Stimulated activated CD8-positive, alpha-beta memory T cell treated with anti-CD3 and anti-CD28 coated beads, Interleukin-12 subunit alpha, Interleukin-12 subunit beta, amount 100 ng/mL, for 4 hours (primary cell): ENCODE measurements at places on chromosomes 1 and 21.

DNA sequence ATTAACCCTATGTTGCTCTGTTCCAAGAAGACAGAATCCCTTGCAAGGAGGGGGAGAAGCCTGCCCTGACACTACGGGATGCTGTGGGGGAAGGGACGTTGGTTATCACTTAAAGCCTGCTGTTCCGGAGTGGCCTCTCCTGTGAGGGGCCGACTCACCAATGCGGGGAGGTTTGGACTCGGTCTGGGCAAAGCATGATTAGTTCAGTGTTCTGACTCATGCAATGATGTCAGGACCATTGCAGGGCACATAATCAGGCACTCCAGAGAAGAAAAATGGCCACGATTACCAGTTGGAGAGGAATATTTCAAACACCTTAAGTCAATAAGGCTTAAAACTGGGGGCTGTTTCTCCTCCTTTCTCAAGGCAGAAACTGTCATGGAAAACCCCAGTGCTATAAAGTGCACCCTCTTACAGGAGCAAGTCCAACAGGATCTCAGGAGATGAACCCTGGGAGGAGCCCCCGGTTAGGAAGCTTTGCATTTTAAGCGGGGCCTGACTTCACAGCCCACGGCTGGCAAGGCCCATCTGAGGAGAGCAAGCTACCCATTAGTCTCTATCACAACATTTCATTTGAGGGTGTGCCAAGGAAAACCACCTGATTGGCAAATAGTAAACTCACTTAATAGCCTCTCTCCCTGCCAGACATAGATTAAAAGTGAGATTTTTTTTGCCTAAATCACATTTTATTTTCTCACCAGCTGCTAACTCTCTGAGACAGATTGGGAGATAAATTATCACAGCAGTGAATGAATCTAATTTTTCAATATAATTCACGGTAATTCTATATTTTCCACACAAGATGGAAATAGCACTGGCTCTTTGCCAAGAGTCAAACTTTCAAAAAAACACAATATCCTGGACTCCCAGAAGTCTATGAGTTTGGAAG lies 202.5 kb downstream of the C1orf94 start:
- DNase-seq = no peak

- DNase-seq = no peak
Measured at GRCh38 chr1:14745001-14745720, 146.7 kb downstream of the KAZN start.

DNA sequence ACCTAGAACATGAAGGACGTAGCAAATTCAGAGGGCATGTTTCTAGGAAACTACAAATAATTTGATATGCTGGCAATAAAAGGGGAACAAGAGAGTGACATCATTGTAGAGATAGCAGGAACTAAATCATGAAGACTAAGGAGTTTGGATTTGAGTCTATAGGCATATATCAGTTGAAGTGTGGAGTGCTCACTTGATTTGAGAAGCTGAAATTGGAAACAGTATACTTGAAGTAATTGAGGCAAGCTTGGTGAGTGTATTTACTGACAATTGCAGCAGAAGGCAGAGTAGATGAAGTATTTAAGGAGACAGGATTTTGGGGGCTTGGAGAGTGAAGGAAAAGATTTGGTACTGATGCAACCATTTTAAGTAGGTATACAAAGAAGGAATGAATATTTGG lies 6.4 kb upstream of the TMCO2 start:
- no peak for DNase-seq

- DNase-seq = no peak
Measured at GRCh38 chr1:30911059-30911954, 2.7 kb upstream of the SDC3 start.

- DNase-seq = no peak
Measured at GRCh38 chr1:37267111-37267835, 207.1 kb upstream of the ZC3H12A start.

DNA sequence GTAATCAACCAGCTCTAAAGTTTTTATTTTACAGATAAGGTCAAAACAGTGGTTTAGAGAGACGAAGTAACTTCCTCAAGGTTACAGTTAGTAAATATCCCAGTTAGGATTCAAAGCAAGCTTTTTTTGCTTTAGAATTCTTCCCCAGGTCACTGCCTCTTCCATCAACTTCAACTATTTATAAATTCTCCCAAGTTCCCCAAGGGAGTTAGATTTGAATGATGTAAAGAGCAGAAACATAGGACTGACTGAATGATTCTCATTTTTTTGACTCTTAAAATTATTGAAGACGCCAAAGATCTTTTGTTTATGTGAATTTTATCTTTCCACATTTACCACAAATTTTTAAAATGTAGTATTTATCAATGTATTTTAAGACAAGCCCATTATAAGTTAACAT lies 4.1 kb downstream of the POGZ start:
- no peak for DNase-seq

GRCh38 chr1:194717941-194718340 lies 1531.5 kb upstream of the B3GALT2 start:
- DNase-seq = no peak

GRCh38 chr1:161013131-161013487 lies 7.8 kb downstream of the F11R start:
- DNase-seq = no peak

DNA sequence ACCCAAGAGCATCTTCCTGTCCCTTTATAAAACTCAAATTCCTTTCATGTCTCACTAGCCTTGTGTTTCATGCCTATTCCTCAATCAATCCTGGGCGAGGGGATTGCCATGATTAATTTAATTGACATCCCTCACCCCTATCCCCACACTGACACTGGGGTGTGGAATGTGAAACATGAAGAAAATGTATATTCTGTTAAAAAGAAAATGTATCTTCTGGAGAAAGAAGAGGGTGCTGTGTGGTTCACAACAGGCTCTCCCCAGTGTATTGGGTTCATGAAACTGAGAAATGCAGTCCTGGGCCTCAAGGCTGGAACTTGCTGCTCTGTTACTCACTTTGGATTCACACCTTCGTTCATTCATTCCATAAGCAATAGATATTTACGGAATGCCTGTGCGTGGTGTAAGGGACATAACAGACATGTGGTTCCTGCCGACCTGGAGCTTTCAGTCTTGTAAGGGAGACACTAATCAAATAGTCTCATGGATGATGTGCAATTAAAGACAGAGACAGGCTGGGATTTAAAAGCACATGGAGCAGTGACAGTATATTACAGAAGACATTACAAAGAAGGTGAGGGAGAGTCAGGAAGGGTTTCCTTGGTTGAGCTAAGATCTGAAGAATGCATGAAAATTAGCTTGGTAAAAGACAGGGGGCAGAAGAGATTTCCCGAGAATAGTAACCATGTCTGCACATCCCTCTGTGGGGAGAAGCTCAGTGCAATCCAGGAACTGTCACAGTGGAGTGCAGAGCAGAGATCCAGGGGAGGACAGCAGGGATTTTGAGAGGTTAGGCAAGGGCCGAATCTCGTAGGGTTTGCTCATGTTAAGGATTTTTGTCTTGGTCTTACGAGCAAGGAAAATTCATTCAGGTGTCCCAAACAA lies 32.1 kb downstream of the SERTAD4 start:
- DNase-seq = no peak

- DNase-seq = no peak
Measured at GRCh38 chr1:72000809-72001208, 281.5 kb downstream of the NEGR1 start.

- no peak for DNase-seq
Measured at GRCh38 chr1:5571861-5572401, 420.3 kb downstream of the NPHP4 start.

DNA sequence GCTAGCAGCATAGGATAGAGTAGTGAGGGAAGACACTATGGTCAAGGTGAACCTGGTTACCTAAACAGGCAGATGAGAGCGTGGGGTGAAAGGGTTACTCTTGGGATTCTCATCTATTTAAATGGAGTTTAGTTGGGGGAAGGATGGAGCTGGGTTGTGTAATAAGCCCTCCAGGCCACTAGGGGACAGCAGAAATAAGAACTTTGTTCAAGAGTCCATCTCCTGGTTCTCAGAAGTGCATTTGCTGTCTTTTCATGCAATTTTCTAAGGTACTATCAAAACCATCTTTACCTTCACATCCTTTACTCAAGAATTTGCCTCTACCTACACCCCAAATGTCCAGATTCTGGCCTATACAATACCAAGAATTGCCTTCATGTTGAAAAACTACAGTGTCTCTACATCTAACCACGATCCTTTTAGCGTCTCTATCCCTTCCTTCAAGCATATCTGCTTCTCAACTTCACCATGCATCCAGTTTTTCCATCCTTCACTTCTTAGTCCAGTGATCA lies 28.0 kb downstream of the SLAMF1 start:
- no peak for DNase-seq

DNA sequence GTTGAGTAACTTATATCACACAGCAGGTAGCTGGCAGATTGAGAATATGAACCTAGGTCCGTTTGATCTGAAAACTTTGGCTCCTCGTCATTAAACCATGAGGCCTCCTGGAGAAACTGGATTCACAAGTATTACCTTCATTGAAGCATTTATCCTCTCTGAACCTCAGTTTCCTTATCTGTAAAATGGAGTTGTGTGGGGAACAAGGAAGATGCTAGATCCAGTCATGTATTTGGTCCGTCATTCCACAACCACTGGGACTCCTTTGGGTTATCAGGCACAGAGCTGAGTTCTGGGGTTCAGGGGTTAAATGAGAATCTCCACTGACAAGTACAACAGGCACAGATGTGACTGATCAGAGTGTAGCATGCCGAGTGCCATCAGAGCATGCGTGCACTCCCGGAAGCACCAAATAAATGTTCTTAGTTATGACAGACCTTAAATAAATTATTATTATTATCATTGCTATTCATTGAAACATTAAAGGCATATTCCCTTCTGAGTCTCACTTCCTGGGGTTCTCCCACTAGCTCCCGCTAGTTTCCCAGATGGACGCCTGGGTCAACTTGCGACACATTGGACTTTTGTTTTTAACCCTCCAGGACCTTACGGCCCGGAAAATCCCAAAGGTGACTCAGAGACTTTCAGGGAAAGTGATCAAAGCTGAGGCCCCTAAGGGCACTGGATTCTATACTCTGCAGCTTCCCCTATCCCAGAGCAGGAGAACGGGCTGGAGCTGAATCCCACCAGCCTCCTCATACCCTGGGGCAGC lies 130.6 kb downstream of the PLPP3 start:
- no peak for DNase-seq

- DNase-seq = no peak
Measured at GRCh38 chr1:229862017-229862774, 204.8 kb upstream of the GALNT2 start.

GRCh38 chr1:230201445-230201844 lies 134.4 kb downstream of the GALNT2 start:
- DNase-seq = no peak

- no peak for DNase-seq
Measured at GRCh38 chr1:25253911-25254310, 6.7 kb upstream of the RSRP1 start.

GRCh38 chr1:158371188-158371953 lies 17.7 kb downstream of the CD1E start:
- DNase-seq = no peak

GRCh38 chr1:74526708-74527107 lies 14.3 kb upstream of the LRRC53 start:
- DNase-seq = no peak

DNA sequence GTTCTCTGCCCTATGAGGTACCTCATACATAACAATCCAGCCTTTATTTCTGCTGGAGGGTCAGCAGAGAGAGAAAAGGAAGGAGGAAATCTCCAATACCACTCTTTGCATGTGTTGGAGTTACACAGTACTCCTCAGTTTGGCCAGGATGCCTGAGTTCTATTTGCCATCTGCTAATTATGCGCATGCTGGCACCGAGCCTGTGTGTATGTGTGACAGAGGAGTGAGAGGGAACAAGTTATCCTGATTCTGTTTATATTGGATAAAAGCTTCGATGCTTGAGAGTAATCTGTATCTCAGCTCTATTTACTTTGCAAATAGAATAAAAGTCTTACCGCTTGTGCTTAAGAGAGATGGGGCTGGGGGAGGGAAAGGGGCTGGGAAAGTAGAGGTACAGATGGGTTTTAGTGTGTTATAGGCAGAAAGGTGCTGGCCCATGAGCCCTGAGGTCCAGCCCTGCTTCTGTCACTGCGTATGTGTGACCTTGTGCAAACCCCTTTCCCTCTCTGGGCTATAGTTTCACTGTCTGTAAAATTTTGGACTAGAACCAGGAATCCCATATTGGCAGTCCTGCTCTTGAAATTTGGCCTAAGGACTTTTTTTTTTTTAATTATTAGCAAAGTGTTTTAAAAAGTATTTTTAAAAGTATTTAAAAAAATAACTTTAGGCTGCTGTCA lies 54.5 kb upstream of the PLXNA2 start:
- DNase-seq = no peak

- no peak for DNase-seq
Measured at GRCh38 chr1:48480504-48480903, 8.5 kb upstream of the SPATA6 start.

DNA sequence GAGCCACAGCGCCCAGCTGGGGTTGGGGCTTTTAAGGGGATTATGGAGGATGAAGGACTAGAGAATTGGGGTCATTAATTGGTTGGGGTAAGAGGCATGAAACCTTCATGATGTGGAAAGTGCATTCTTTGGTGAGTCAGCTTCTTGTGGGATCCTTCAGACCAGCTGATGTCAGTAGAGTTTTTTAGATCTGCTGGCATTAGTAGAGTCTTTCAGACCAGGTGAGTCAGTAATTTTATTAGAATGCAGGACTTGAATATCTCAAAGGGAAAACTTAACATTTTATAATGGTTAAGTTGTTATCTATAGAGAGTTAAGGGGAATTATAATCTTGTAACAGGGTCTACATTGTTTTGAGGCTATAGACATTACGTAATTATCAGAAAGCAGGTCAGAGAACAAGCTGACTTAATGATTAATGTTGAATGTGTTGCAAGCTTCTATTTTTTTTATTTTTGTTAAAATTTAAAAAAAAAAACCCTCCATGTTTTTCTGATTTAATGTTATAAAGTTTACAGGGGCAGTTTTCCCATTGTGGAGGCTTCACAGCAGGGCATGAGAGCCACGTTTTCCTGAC lies 160.9 kb upstream of the FMN2 start:
- DNase-seq = no peak

GRCh38 chr21:34974162-34974981 lies 74.7 kb downstream of the RUNX1 start:
- no peak for DNase-seq

- DNase-seq = no peak
Measured at GRCh38 chr1:43951021-43951985, 4.6 kb downstream of the IPO13 start.

- DNase-seq = no peak
Measured at GRCh38 chr1:92244376-92244775, 26.7 kb downstream of the C1orf146 start.

GRCh38 chr21:40011371-40011770 lies 144.1 kb downstream of the PCP4 start:
- DNase-seq = no peak

DNA sequence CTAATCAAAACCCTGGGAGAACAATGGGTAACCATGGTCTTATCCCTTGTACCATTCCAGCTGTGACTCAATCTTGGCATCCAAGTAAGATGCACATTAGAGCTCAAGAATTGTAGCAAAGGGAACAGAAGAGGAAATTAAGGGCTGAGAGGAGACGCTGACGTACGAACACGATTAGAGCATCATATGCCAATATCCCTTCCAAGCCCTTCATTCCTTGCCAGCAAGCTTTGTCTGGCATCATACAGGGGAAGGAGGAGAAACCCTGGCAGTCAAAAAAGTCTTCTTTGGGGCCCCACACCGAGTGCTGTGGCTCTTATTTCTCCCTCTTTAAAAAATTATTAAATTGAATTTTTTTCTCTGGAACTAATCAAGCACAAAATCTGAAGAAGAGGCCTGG lies 120.9 kb downstream of the ASTN1 start:
- no peak for DNase-seq
